ENCODE measurements at places on chromosomes 11 and 22.

DNA sequence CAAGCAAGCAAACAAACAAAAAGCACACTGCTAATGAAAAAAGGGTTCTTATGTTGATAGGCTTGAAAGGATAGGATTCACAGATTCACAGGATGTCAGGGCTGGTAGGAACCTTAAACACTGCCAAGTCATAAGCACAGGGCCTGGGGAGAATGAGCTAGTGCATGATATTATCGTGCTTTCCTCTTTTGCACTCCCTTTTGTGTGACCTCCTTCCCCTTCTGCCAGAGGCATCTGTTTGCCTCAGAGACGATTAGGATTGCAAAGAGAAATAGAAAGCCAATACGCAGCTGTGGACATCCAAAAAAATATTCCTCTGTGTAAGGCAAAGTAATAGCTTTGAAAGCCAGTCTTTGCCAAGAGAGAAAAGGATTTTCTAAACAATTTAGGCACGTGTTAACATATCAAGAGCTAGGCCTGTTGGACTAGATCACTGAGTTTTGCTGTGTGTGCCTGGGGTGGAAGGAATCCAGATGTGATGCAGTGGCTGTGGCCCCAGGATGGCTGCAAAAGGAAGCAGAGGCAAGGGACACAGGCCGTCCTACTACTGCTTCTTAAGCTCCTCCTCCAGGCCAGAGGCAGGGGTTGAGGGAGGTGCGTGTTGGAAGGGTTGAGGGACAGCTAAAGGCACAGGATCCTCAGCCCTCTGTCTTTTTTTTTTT is 30.6 kb downstream of the MCHR1 start:
- DNase-seq = no peak

GRCh38 chr11:73866586-73866996 is 10.1 kb downstream of the COA4 start:
- no peak for DNase-seq

DNA sequence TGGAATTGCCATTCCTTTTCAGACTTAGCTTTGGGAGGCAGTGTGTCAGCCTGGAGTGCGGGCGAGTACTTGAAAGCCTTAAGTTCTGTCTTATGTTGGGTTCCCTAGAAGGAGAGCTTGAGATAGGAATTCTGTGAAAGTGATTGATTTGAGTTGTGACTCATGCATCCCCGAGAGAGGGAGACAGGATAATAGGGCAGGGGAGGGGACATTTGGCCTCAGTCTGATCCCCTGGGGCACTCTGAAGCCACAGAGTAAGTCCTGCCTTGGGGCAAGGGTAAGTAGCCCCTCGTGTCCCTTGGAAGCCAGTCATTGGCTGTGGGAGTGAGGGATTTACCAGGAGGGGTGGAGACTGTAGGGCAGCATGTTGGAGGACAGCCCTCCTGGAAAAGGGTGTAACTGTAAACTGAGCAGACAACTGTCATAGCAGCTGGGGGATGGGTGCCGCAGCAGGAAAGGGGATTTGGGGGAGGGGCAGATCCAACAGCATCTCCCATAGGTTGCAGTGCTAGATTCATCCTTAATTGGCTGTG is 44.0 kb downstream of the KIAA1671 start:
- DNase-seq = no peak

DNA sequence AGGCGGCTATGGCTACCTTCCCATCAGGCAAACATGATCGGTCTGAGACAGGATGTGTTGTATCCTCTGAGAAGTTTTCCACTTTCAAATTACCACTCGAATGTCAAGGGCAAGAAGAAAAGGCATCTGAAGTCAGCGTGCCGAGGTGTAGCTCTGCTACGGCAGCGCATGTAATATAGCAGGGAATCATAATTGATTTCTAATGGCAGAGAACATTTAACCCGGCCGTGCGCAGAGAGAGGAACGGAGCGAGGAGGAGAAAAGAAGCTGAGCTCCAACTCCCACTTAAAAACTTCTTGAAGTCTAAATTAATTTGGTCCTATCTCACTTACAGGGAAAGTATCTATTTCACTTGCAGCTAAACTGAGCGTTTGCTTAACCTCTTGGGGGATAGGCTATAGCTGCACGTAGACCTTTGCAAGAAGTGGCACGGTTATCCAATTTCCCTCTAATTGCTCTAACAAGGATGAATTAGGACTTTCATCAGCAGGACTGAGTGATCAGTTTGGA is 137.3 kb upstream of the KIRREL3 start:
- no peak for DNase-seq

DNA sequence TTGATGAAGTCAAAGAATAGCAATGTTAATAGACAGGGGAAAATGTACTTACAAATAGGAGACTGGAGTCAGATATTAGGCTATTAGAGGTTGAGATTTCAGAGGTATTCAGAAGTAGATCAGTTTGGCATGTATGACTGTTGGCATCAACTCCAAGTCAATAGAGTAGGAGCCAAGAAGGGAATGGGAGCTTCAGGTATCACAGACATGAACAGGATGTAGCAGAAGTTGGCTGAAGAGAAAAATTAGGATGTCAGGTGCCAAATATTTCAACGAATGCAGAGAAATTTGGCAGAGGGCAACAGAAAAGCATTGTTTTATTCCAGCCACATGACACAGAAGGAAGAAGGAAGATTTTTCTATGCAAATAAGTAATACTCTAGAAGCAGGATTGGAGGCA is 69.7 kb downstream of the GLYATL1 start:
- no peak for DNase-seq

DNA sequence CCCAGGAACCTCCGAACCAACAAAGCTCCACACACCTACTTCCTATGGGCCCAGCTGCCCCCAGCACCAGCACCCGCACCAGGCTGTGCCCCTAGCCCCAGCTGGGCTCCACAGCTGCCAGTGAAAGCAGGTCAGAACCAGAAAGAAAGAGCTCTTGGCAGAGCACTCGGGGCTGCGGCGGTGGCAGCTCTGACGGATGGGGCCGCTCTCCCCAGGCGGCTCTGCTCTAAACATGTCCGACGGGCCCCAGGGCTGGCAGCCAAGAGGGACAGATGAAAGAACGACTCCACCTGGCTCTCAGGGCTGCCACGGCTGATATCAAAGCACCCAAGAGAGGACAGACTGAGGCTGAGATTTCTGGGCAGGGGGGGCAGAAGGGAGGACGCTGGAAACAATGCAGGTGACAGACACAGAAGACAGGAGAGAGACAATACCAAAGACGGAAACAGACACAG is 25.7 kb downstream of the LRFN4 start:
- no peak for DNase-seq

GRCh38 chr22:37760152-37760551 is 47.6 kb upstream of the GCAT start:
- no peak for DNase-seq

DNA sequence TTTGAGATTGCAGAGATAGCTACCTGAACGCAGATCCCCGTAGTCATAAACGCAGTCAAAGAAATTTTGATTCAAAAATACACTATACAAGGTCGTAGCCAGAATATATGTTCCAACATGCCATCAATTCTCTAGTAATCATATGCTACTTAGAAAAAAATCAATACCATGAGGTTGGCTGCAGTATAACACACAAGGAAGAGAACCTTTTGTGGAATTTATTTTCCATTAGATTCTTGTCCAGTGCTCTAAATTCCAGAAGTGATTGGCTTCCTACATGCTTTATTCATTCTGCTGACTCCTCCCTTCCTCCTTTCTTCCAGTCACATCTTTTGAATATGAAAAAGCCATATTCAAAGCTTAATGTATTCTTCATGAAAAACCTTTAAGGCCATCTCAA is 189.9 kb downstream of the NTM start:
- no peak for DNase-seq

- no peak for DNase-seq
Observed at GRCh38 chr11:4697585-4697984, at the start of gene OR51E2. OR51E2 (minus strand) TSS chr11:4697853; CDS start chr11:4682711, 15,142 bp downstream.

DNA sequence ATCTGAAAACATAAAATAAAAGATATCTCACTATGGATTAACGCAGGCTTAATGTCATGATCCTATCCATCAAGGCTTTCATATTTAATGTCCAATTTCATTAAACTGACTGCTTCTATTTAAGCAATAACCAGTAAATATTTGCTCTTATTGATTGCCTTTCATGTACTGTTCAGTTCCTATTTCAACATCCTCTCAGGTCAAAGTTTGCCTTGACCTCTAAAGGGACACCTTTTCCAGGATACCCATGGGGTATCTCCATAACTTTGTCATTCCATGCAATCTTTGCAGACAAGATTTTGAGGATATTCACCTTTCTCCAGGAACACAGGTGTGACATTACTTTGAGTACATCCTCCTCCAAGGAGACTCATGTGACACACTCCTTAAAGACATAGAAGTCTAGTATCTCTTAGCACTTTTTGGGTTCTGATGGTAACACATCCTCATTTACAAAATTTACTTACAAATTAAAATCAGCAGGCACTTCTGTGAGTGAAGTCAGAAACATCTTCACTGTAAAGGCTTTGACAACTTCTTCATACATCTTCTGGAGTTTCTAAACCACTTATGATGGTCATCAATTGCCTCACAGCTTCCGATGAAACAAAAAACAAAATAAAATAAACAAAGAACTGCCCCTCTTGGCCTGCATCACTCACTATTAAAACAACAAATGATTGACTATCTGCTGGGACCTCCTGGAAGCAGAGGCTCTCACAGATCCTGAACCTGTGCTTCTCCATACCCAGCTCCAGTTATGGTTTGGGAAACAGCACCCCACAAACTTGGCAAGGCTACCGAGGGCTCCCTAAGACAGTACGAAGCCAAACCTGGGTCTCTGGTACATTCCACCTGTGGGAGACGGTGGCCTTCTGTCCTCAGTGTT is 7.0 kb upstream of the SLC22A25 start:
- DNase-seq = no peak

GRCh38 chr11:47656260-47656885 is 14.0 kb upstream of the MTCH2 start:
- no peak for DNase-seq

DNA sequence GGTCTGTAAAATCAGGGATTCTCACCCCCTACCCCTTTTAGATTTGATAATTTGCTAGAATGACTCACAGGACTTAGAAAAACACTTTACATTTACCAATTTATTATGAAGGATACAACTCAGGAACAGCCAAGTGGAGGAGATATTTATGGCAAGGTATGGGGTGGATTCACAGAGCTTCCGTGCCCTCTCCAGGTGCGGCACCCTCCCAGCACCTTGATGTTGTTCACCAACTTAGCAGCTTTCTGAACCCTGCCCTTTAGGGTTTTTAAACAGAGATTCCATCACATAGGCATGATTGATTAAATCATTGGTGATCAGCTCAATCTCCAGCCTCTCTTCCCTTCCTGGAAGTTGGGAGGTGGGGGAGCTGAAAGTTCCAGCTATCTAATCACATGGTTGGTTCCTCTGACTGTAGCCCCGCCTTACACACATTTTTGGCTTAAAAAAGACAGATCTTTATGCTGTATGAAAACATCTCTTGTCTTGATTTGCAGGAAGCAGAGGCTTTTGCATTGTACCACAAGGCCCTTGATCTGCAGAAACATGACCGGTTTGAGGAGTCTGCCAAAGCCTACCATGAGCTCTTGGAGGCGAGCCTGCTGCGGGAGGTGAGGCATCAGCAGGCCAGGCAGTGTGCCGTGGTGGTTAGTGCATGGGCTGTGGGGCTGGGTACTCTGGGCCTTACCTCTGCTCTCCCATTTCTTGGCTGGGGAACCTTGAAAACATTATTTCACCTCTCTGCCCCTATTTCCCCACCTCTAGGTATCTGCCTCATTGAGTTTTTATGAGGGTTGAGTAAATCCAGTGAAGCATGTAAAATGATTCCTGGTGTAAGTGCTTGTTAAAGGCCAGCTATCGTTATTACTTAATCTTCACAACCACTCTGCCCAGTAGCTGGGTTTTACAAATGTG is 27.0 kb downstream of the CABIN1 start:
- no peak for DNase-seq

DNA sequence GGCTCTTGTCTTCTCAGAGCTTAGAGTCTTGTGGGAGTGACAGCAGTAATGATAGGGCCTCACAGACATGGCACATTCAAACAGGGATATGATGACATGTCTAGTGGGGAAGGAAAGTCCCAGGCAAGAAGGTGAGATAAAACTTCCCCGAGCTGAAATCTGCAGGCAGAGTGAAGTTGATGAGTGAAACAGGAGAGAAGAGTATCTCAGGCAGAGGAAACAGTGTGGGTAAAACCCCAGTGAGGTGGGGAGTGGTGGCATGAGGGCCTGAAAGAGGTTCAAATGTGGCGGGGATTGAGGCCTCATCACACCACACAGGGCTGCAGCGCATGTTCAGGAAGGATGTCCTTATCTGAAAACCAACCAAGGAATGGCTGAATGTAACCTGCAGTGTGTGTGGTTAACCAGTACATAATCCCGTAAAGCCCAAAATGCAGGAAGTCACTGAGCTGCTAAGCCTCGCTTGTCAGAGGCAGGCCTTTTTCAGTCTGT is 153.8 kb upstream of the E2F8 start:
- DNase-seq = peak; percentile 17

- no peak for DNase-seq
Observed at GRCh38 chr11:76250520-76251225, 44.4 kb upstream of the WNT11 start.

DNA sequence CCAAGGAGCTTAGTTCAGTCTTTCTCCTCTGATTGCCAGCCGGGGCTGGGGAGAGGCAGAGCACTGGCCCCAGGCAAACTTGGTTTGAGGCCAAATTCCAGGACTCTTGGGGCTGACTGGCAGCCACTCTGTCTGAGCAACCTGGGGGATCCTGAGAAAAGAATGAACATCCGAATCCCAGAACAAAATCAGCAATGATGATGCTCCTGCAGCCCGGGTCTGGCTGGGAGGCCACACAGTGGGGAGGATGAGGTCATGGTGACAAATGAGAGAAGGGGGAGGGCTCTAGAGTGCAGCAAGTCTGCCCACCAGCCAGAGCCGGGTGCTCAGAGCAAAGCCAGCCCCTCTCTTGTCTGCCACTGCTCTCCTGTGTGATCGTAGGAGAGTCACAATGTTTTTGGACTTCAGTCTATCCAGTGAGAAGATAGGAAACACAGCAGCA is 71.8 kb upstream of the PAX6 start:
- no peak for DNase-seq

GRCh38 chr11:102991776-102992175 is 36.2 kb upstream of the MMP13 start:
- no peak for DNase-seq

- peak; percentile 23 for DNase-seq
Observed at GRCh38 chr11:36041988-36042611, 98.2 kb downstream of the LDLRAD3 start.

DNA sequence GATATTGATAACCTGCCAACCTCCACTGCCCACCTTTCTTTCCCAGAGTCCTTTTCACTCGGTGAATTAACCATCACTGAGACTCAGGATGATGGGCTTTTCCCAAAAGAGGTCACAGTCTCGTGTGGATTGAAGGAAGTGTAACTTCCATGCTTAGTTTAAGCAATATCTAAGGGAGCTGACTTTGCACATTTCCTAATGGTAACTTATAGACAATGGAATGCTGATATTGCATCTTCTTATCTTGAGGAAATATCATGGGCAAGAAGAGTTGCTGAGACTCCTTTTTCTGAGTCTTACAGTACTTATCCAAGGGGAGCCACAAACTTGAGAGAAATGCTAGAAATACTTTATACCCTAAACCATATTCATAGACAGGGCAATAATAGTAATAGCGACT is 8.8 kb downstream of the BARX2 start:
- no peak for DNase-seq
